HCT116 (cell line): ENCODE measurements at places on chromosomes 7 and 10.

DNA sequence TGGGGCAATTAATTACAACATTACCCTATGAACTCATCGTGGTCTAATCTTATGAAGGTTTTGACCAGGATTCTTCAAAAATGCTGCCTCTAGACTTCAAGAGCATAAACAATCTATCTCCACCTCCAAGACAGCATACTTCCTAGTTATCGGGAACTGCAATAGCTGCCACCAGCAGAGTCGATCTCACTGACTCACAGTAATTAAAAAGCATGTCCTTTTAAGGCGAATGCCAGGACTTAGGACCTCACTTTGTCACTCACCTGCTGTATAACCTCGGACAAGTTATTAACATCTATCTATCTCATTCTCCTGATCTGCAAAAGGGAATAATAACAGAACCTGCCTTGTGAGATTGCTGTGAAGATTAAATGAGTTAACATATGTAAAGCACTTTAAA lies 666.0 kb upstream of the COBL start:
- DNase-seq, result no peak

- no peak for DNase-seq
Observed at GRCh38 chr7:133936074-133936473, 191.1 kb upstream of the LRGUK start.

DNA sequence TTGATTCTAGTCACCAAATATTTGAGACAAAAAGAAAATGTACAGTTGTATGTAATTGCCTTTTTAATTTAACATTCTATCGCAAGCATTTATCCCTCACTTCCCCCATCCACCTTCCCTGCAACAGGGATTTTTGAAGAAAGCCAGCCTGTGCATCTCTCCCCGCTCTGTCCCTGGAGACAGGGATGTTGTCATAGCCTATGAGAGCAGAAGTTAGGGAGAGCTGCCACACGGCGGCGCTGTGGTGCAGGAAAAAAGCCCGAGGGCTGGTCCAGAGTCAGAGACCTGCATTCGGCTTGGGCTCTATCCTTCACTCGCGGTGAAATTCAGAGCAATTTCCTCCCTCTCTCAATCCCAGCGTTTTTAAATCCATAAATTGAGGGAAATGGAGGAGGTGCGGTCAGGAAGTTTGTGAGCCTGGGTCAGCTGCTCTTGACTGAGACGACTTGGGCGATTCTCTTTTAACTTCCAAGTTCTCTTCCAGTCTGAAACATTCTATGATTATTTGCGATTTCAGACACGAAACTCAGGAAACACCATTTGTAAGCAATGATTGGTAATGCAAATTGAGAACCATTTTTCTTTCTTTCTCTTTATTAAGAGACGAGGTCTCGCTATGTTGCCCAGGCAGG lies 17.5 kb downstream of the HKDC1 start:
- DNase-seq, result peak; percentile 59

GRCh38 chr7:3791327-3791726 lies 490.3 kb downstream of the SDK1 start:
- no peak for DNase-seq

- no peak for DNase-seq
Observed at GRCh38 chr7:16338065-16338464, 83.3 kb downstream of the CRPPA start.

GRCh38 chr7:139867847-139868246 lies 38.8 kb downstream of the TBXAS1 start:
- no peak for DNase-seq

- DNase-seq, result no peak
Observed at GRCh38 chr10:102157224-102157623, 5.0 kb downstream of the NOLC1 start.

- peak; percentile 46 for DNase-seq
Observed at GRCh38 chr10:123790132-123790885, 101.3 kb downstream of the CPXM2 start.

DNA sequence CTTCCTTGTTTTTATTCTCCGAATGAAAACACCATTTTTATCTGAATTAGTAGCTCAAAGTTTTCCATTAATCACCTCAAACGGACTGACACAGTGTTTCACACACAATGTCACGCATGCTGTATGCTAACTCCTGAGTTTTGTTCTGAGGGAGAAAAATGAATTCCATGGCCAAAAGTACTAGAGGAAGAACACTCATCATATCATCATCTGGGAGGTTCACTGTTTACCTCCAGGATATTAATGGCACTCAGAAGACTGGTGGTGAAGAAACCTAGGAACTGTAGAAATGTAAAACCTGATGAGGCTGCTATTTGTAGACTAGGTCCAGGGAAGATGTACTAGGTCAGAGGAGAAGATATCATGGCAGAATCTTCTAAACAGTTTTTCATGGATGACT lies 395.6 kb upstream of the ETV1 start:
- no peak for DNase-seq

DNA sequence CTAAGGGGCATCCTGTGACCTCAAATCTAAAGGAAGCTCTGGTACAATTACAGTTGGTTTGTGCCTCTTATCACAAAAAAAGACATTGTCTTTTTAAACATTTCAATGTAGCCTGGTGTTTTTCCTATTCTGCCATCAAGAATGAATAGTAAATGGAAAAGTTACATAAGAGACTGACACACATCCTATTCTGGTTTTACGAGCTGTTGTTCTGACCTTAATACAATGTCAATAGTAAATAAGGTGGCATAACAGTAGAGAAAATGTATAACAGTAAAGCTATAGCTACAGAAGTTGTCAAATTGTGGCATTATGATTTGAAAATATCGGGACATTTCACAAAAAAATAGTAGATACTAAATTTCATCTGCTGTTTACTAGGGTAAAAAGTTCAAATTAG lies 88.4 kb downstream of the NT5C2 start:
- DNase-seq, result no peak

GRCh38 chr10:11472158-11472753 lies 139.2 kb downstream of the USP6NL start:
- peak; percentile 37 for DNase-seq

DNA sequence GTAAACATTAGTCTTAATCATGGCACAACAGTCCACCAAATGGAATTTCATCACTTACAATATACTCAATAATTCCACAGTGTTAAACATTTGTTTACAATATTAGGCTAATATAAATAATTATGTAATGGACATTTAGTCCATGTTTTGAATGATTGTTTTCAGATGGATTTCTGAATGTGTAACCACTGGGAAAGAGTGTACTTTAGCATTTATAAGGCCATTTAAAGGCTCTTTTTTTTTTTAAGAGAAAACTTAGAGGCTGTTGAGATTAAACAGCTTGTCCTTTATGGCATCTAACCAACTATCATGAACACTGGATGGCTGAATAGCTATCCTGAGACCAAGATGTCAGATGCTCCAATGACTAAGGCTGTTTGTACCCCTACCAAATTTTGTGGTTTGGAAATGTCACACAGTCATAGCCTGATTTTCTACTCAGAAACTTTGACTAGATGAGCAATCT lies 248.3 kb upstream of the GLI3 start:
- no peak for DNase-seq

DNA sequence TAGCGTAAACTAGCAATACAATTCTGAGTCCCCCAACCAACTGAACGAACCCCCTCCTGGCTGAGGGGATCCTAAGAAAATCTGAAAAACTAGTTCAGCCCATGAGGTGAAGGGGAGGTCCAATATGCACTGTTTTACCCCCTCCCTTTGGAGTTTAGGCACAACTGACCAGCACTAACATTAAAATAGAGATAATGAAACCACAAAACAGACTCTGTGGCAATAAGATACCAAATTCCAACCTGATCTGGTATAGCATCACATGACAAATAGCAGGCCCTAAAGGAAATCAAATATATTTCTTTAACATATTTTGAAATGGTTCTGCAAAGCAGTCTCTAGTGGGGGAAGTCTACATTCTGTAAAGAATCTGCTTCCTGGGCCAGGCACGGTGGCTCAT lies 522.5 kb downstream of the TYW1 start:
- DNase-seq, result no peak

DNA sequence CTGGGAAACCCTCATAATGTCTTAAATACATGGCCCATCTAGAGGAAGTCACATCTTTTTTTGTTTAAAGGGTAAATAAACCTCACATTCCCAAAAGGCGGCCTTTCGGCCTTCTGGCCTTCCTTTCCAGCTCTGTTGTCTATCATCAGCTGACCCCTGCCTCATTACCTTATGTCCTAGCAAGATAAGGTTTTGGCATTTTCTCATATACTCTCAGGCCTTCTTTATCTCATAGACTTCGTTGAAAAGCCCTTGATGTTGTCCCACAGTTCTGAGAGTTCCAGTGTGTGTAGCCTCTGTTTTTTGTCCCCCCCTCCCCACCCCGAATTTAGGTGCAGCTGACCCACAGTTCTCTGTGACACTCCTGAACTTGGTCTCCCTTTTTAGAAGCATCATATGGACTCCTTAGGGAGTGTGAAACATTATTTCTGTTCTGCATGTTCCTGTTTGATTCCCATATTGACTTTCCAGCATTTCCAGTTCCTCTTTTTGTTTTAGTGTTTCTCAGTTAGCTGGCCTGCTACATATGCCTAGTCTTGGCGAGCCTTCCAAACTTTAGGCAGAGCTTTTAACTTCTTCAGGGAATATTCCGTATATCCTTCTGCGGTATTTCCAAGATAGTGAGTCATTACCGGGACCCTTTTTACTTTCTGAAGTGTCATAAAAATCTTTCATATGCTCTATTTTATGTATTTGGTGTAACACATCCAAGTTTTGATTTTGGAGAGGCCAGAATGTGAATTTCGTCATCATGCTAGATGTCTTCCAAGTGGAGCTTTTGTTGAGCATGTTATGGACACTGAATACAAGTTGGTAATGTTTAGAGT lies 138.5 kb downstream of the LRRC4 start:
- DNase-seq, result no peak

DNA sequence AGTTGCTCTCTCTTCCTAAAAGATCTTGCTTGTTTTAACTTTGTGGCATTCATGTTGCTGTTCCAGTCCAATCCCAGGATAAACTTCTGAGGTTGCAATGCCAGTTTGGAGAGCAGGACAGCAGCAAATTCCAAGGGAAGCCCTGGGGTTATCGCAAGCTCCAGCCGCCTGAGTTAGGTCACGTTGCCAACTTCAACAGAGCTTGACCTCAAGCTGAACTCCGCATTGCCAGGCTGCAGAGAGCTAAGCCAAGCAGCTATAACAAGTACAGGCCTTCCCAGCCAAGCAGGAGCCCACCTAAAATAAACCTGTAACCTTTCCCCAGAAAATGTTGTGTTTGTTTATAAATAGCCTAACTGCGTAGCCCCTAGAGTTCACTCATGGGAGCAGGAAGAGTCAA lies 138.9 kb upstream of the LYZL1 start:
- DNase-seq, result no peak

GRCh38 chr10:3775696-3776551 lies 9.1 kb downstream of the KLF6 start:
- DNase-seq, result peak; percentile 55

- DNase-seq, result no peak
Observed at GRCh38 chr10:130221456-130222375, 85.5 kb downstream of the GLRX3 start.

GRCh38 chr10:21954132-21954531 lies 49.4 kb downstream of the DNAJC1 start:
- DNase-seq, result no peak

- DNase-seq, result no peak
Observed at GRCh38 chr7:11605749-11606148, 226.2 kb downstream of the THSD7A start.

GRCh38 chr7:140521421-140521820 lies 42.1 kb upstream of the MKRN1 start:
- no peak for DNase-seq

DNA sequence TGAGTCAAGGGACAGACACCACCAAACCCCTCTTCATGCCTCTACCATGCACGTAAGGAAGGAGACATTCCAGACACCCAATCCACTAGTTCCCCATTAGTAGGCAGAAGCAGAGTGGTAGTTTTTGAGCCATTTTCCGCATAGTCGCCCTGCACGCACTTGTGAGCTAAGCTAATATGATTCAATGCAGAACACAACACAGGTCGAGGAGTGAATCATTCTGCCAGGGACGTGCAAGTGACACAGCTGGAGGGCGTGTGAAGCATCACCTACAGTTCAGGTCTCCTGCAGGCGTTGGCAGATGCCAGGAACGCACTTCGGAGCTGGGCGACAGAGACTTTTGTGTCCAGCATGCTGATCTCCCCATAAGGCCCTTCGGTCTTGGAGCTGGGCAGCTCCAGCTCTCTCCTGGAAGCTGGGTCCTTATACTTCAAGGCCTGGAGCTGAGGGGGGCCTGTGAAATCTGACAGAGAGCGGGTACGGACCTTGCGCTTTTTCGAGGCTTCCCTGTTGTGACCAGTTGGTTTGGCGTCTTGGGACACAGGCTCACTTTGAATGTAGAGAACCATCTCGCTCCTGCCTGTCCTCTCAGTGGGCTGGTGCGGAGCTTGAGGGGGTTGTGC lies 102.4 kb downstream of the SVIL start:
- DNase-seq, result no peak

- peak; percentile 86 for DNase-seq
Observed at GRCh38 chr10:52313933-52314821, at the start of gene DKK1. DKK1 (plus strand) TSS chr10:52314281; CDS start chr10:52314435, 154 bp downstream.

DNA sequence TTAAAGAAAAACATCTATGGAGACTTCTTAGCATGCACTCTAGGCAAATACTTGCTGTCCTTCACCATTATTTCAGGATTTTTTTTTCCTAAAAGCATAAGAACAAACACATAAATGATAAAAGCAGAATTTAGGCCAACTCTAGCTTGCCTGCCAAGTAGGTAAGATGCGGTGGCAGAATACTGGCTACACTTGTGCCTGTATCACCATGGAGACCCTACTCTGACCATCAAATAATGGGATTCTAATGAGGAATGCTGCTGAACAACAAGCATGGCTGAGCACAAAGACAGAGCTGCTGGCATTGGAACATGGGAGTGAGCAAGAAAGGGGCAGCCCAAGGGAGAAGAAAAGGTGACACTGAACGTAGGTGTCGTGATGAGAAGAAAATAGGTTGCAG lies 18.5 kb upstream of the TAS2R40 start:
- no peak for DNase-seq

DNA sequence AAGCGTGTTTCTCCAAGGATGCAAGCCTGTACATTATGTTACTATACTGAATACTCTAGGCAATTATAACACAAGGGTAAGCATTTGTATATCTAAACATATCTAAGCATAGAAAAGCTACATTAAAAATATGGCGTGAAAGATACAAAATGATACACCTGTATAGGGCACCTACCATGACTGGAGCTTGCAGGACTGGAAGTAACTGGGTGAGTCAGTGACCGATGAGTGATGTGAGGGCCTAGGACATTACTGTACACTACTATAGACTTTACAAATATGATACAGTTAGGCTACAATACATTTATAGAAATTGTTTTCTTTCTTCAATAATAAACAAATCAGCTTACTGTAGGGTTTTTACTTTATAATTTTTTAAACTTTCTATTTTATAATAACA lies 1127.2 kb upstream of the LRRN3 start:
- no peak for DNase-seq

GRCh38 chr10:67110286-67110685 lies 184.4 kb downstream of the LRRTM3 start:
- DNase-seq, result no peak

DNA sequence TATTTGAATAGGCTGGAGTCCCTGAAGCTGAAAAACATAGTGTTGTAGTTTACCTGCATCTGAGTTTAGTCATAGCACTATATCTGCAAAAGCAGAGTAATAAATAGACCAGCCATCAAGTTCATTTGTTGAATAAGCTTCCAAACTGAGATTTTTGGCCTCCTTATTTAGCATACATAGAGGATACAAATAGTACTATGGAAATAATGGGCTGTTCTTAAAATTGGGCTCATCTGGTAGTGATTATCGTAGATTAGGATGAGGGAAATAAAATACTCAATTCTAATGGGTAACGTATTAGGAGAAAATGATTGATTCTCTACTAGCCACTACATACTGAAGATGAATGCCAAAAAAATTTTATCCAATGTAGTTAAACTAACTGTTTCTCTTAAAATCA lies 41.4 kb upstream of the TMEM196 start:
- DNase-seq, result no peak

- DNase-seq, result no peak
Observed at GRCh38 chr10:70956029-70956759, 67.8 kb upstream of the PCBD1 start.
